ENCODE measurements at places on chromosomes 6 and 20. TPM values are rescaled to one million over a fixed set of nuclear protein-coding genes. Genes with fewer than 3 reads are reported as not detected.

Gene HLA-DOB
- 0.36 TPM for total RNA-seq

Gene C4B
- total RNA-seq: 6.0 TPM

Gene RFX6
- not detected for total RNA-seq

Gene PKIB
- 0.90 TPM for total RNA-seq

Gene SLC22A1
- not detected for total RNA-seq

Gene OR2H1
- total RNA-seq: not detected

Gene RSPO3
- not detected for total RNA-seq

Gene OR12D3
- total RNA-seq: not detected

Gene CAP2
- 4.7 TPM for total RNA-seq

Gene ITPA
- total RNA-seq: 49.5 TPM

Gene C4A
- 12.1 TPM for total RNA-seq

Gene MTFR2
- 0.90 TPM for total RNA-seq

Gene ZC2HC1B
- not detected for total RNA-seq

Gene PLEKHG1
- total RNA-seq: 6.5 TPM

Gene PDYN
- not detected for total RNA-seq

Gene SLC16A10
- total RNA-seq: not detected

Gene LZTS3
- total RNA-seq: 6.6 TPM

Gene HSPA1L
- total RNA-seq: not detected

Gene SLC22A23
- total RNA-seq: 13.9 TPM

Gene TPBG
- 31.9 TPM for total RNA-seq

Gene ANGPT4
- total RNA-seq: not detected

Gene CNKSR3
- 4.7 TPM for total RNA-seq

Gene WFDC2
- total RNA-seq: not detected

Gene PPARD
- total RNA-seq: 11.6 TPM

Gene CFB
- total RNA-seq: 103 TPM

All from cardiac atrium fibroblast (primary cell).